NCI-H2171 treated with DMSO at 0.1 percent for 48 hours (cell line): ENCODE measurements at places on chromosomes 6 and 20.

DNA sequence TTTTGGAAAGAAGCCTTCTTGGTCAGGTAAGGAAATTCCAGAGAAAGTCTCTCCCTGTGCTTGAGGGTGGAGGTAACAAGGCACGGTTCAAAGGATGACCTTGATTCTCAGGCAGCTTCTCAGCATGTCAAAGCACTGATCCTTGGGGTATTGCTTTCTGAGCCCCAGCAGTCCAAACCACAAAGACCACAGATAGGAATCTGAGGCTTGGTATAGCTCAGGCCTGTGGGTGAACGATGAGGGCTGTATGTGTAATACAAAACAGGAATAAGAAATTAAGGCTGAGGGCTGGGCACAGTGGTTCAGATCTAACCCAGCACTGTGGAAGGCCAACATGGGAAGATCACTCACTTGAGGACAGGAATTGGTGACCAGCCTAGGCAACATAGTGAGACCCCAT is 70.2 kb upstream of the SLC22A1 start:
- no peak for DNase-seq

DNA sequence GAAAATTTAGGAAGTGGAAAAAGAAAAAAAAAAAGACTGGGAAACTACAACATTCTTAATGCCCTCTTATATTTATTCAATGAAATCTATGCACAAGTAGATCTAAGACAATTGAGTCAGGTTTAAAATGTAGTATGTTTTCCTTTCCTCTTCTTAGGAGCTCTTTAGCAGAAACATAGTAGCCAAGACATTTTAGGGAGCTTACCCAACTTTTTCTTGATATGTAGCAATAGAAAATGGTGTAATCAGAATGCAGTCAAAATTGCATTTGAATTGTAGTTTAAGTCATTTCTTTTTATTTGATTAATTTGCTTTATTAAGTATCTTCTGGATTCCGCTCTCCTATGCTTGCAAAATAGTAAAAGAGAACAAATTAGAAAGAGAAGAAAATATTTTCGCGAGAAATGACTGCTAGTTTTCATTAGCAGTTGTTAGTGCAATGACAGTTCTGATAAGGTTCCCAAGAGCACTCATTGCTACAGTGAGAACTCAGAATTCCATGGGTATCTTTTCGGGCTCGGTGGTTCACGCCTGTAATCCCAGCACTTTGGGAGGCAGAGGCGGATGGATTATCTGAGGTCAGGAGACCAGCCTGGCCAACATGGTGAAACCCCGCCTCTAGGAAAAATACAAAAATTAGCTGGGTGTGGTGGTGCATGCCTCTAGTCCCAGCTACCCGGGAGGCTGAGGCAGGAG is 52.2 kb downstream of the JARID2 start:
- no peak for DNase-seq

DNA sequence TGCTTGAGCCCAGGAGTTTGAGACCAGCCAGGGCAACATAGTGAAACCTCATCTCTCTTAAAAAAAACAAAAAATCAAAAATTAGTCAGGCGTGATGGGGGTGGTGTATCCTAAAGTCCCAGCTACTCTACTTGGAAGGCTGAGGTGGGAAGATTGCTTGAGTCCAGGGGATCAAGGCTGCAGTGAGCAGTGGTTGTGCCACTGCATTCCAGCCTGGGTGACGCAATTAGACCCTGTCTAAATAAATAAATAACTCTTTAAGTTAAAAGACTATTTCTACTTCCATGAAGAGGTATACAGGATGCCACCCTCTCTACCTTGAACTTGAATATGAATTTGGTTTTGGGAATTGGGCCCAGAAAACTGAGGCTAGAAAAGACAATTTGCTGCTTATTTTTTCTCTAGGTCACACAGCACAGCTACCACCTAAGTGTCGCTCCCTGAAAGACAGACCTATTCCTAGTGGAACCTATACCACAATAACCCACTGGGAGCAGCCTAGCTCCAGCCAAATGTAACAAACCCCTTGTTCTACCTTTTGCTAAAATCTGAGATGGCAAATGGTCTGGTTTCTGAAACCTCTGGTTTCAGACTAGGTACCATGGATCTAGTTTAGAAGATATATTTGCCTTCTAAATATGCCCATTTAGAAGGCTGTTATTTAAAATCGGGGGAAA is 35.2 kb downstream of the HMGCLL1 start:
- no peak for DNase-seq

- DNase-seq: no peak
Measured at GRCh38 chr20:37776049-37776448, 82.2 kb downstream of the CTNNBL1 start.

DNA sequence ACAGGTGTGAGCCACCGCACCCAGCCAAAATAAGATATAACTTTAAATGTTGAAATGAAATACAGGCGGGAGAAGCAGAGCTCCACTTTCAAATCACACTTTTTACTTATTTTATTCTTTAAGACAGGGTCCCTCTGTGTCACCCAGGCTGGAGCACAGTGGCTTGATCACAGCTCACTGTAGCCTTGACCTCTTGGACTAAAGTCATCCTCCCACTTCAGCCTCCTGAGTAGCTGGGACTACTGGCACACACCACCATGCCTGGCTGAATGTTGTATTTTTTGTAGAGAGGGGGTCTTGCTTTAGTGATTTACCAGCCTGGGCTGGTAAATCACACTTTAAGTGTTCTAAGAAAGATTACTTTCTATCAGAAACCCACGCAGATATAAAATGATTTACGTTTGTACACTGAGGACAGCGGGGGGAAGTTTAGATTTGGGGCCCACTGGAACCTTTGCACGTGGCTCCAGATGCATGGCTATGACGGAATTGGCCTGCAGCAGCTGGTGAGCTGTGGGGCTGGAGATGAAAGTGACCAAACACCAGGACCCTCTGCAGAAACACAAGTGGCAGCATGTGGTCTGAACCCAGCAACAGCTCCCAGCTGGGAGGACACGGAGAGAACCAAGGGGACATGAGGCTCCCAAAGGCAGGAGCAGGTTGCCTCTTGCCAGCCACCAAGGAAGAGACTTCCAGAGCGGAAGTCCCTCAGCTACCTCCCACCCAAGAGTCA is 26.4 kb upstream of the TLDC2 start:
- DNase-seq: no peak

DNA sequence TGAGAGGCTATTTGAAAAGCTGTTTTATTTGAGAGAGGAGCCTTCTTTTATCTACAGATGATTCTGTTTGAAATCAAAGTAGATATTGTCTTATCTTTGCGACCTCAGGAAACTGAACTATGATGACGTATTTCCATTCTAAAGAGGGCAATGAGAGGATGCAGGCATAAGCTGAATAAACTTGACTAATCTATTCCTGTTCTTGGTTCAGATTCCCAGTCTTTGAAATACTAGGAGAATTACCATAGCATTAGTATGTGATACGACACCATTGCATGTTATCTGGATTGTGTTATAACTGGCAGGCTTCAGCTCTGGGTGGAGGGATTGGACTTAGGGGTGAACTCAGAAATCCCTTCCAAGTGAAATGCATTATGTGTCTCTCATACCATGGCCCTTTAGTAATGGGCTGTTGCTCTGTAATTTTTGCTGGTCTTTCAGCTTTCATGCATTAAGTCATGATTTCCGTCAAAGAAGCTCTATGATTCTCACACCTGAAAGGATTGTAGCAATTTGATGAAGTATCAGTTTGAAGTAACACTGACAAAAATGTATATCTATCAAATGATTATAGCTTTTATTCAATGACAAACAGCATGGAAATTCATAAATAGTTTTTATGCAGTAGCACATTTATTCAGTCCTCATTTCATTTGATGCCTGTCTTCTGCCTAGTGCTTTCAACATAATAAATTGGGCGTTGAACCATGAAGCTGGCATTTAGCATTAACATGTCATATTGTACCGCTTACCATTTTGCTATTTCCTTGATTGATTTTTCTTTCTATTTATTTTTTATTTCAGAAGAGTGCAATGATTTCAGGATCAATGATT is 138.4 kb upstream of the SPACA1 start:
- DNase-seq: no peak

GRCh38 chr20:22452442-22453011 is 131.8 kb downstream of the FOXA2 start:
- DNase-seq: no peak

DNA sequence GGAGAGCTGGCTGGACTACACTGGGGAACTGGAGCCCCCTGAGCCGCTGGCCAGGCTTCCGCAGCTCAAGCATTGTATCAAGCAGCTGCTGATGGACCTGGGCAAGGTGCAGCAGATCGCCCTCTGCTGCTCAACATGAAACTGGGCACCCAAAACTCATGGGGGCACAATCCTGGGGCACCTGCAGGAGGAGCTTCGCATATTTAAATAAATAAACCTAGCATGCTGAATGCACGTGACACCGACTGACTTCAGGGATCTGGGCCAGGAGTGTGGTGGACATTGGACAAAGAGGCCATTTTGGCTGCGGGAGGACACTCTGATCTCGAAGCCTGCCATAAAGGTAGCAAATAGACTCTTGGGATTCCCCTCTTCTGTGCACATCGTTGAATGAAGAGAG is 6.8 kb downstream of the SCAND1 start:
- peak; percentile 15 for DNase-seq

DNA sequence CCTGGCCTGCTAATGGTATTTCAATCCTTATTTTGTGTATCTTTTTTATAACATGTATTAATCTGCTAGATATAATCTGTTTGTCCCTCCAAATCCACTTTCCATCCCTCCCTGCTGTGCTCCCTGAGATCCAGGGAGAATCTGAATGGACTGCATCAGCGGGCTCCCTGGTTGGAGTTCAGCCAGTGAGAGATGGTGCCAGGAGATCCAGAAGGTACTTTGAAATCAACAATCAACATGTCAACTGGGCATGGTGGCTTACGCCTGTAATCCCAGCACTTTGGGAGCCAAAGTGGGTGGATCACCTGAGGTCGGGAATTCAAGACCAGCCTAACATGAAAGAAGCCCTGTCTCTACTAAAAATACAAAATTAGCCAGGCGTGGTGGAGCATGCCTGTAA is 4.4 kb downstream of the ATF6B start:
- DNase-seq: no peak

- peak; percentile 74 for DNase-seq
Measured at GRCh38 chr6:15623276-15624116, 39.3 kb downstream of the DTNBP1 start.

DNA sequence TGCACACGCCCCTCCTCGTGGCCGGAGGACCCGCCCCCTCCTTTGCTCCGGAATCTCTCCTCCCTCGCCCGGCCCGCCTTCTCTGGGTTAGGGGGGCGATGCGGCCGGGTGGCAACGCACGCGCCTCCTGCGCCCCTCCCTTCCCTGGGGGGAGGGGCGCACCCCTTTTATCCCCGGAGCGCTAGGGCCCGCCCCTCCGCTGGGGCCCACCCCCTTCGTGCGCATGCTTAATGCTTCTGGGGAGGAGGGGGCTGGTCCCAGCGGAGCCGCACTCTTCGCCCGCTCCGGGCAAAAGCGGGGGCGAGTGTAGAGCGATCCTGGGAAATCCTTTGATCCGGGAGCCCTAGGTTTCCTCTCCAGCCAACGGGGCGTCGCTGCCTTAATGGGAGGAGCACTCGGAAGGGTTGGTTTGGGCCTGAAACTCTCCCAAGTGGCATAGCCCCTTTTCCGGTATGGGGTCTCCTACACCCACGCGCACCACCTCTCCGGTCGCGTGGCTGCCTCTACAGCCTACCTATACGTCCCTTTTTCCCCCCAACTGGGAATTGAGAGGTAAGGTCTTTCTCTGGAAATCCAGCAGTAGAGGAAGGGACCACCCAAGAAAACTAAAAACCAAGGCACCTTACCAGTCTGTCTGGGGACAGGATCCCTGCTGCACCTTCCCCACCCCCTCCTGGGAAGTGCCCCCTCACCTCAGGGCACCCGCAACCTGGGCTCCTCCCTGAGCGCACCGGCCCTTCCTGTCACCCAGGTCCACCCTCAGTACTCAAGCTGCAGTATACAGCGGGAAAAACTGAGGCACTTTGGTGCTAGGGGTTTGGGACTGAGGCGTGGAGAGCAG is 2.1 kb downstream of the SOX12 start:
- peak; percentile 97 for DNase-seq

GRCh38 chr6:37630281-37630799 is 67.3 kb downstream of the MDGA1 start:
- no peak for DNase-seq

DNA sequence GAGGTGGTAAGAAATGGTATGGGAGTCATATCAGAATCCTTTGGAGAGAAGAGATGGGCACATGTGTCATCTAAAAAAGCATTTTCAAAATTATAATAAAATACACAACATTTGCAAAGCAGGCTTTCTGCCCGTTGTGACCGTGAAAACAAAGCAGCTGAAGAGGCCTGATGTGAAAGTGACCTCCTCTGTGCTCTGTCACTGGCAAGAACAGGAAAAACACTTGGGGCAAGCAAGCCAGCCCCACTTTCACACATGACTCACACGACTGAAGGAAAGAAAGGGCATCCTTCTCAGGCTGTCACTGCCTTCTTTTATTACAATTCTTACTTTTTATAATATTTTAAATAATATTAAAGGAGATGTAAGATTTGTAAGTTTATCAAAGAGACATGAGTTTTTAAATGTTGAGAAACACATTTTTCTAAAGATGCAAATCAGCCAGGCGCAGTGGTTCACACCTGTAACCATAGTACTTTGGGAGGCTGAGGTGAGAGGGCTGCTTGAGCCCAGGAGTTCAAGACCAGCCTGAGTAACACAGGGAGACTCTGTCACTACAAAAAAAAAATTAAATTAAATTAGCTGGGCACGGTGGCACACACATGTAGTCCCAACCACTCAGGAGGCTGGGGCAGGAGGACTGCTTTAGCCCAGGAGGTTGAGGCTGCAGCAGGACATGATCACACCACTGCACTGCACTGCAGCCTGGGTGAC is 143.7 kb downstream of the BTBD9 start:
- DNase-seq: no peak

- DNase-seq: no peak
Measured at GRCh38 chr6:137117581-137117980, 55.9 kb downstream of the IL22RA2 start.

- no peak for DNase-seq
Measured at GRCh38 chr6:121885399-121886152, 450.1 kb downstream of the GJA1 start.

DNA sequence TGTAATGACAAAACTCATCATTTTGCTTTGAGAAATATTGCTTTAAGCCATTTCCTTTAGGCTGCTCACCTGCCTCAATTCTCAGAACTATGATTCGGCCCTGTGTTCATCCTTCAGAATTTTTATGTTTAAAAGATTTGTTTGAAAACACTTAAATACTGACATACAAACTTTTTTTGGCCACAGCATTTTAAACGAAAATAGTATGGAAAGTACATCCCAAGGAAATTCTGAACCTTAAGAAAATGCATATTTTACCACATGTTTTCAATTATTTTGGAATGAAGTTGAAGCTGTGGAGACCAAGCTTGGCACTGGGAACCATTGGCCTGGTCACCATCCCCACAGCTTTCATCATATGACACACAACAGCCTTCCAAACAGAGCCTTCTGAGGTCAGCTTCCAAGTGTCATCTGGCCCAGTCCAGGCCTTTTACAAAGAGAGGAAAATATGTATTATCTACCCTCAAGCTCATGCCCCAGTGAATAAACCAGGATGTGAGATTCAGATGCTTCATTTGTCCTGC is 83.3 kb downstream of the SOD2 start:
- DNase-seq: no peak

DNA sequence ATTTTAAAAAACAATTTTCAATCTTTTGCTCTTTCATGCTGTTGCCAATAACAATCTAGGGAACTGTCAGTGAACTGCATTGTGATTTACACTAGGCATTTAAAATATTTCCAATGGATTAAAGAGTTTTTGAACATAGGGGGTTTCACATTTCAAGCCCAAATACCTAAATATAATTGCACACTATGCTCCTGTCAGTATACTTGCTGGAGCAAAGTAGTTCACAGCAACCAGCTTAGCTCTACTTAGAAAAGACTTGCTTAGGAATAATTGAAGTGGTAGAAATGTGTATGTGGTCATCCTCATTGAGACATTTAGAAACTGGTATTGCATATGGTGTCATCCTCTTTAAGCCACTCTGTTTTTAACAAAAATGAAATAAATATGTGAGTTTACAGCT is 41.7 kb upstream of the REV3L start:
- no peak for DNase-seq
